Ascending aorta (tissue), 2 donors: ENCODE measurements at places on chromosomes 3 and 15. TPM values are rescaled to one million over a fixed set of nuclear protein-coding genes. Genes with fewer than 3 reads are reported as not detected.

- no peaks in the 10 kb centered on the region for H3K27me3 ChIP-seq
- no peak overlapping the region for H3K4me3 ChIP-seq
- DNase-seq, result no peak
- H3K27ac ChIP-seq, result no peak overlapping the region
Measured at GRCh38 chr3:33363113-33363800, 76.9 kb downstream of the UBP1 start.

- no peaks in the 10 kb centered on the region for H3K27me3 ChIP-seq
- H3K27ac ChIP-seq, result peak overlapping the region; percentile 35
- no peak for DNase-seq
- no peaks in the 10 kb centered on the region for H3K36me3 ChIP-seq
- H3K4me3 ChIP-seq, result no peak overlapping the region
- H3K4me1 ChIP-seq, result peaks cover 3% of the 10 kb centered on the region
Measured at GRCh38 chr3:104909198-104909597, 457.5 kb upstream of the ALCAM start.

GRCh38 chr3:141863491-141863890 lies 13.0 kb upstream of the ATP1B3 start:
- no peak overlapping the region for H3K27ac ChIP-seq
- H3K4me3 ChIP-seq, result no peak overlapping the region
- DNase-seq, result no peak
- H3K27me3 ChIP-seq, result no peaks in the 10 kb centered on the region
- no peaks in the 10 kb centered on the region for H3K36me3 ChIP-seq
- no peaks in the 10 kb centered on the region for H3K4me1 ChIP-seq

Gene MUC4
- total RNA-seq, result not detected

DNA sequence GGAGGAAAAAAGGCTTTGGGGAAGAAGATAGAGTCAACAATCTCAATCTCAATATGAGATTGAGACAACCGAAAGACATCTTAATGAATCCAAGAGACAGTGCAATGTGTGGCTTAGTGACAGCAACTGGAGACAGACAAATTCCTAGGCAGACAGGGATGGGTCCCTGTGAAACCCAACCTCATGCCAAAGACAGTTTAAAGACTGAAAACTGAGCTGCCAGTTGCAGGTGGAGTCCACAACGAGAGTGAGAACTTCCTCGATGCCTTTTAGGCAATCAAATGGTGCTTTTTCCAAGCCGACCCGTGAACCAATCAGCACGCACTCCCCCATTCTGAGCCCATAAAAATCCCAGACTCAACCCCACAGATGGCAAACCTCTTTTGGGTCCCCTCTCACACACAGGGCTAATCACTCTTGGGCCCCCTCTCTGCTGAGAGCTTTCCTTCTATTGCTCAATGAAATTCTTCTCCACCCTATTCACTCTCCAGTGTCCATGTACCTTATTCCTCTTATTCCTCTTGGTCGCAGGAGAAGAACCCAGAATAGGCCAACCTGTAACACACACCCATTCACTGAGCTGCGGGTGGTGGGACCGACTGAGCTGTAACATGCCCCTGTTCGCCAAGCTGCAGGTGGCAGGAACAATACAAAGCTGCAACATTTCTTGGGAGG lies 34.8 kb downstream of the ZMAT3 start:
- H3K4me3 ChIP-seq, result no peak overlapping the region
- no peaks in the 10 kb centered on the region for H3K36me3 ChIP-seq
- peaks cover 4% of the 10 kb centered on the region for H3K4me1 ChIP-seq
- H3K27me3 ChIP-seq, result no peaks in the 10 kb centered on the region
- H3K27ac ChIP-seq, result no peak overlapping the region

- H3K27me3 ChIP-seq, result no peaks in the 10 kb centered on the region
- H3K4me1 ChIP-seq, result no peaks in the 10 kb centered on the region
- H3K27ac ChIP-seq, result no peak overlapping the region
- H3K36me3 ChIP-seq, result no peaks in the 10 kb centered on the region
- no peak for DNase-seq
- H3K4me3 ChIP-seq, result no peak overlapping the region
Measured at GRCh38 chr3:195809291-195809785, 2.4 kb downstream of the MUC4 start.

Gene ZBTB20
- total RNA-seq, result 60.3 TPM

Gene CCDC80
- total RNA-seq, result 160 TPM

Gene GOLGA8T
- total RNA-seq, result 1.4 TPM

DNA sequence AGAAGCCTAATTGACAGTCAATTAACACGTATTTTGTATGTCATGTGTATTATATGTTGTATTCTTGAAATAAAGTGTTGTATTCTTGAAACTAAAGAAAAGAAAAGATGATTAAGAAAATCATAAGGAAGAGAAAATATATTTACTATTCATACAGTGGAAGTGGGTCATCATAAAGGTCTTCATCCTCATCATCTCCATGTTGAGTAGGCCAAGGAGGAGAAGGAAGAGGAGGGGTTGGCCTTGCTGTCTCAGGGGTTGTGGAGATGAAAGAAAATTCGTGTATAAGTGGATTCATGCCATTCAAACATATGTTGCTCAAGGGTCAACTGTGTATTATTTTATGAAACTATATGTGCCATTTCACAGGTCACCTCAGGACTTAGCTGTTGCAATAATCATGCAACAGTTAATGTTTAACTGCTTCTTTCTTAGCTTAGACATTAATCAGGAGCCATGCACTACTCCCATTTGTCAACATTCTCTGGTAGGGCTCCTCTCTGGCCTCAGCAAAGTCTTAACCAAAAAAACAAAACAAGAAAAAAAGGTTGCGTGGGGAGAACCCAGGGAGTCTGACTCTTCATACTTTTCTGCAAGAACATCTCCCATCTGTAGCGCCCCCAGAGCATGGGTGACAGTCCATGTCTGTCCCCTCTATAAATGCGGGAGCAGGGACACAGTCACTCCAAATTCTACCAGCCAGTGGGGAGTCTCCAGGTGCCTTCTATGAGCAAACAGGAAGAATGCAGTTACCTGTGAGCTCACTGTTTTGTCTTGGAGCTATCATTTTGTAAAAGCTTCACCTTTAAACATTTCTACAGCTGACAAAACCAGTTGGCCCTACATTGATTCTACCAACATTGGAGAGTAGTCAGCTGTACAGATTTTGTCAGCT lies 19.9 kb upstream of the LRRC2 start:
- DNase-seq, result no peak
- H3K36me3 ChIP-seq, result no peaks in the 10 kb centered on the region
- no peaks in the 10 kb centered on the region for H3K4me1 ChIP-seq
- H3K27ac ChIP-seq, result no peak overlapping the region
- no peaks in the 10 kb centered on the region for H3K27me3 ChIP-seq
- H3K4me3 ChIP-seq, result no peak overlapping the region

- H3K27ac ChIP-seq, result no peak overlapping the region
- no peak for DNase-seq
- no peaks in the 10 kb centered on the region for H3K27me3 ChIP-seq
- H3K4me1 ChIP-seq, result no peaks in the 10 kb centered on the region
- H3K36me3 ChIP-seq, result no peaks in the 10 kb centered on the region
Measured at GRCh38 chr3:25281732-25282126, 146.3 kb upstream of the RARB start.

DNA sequence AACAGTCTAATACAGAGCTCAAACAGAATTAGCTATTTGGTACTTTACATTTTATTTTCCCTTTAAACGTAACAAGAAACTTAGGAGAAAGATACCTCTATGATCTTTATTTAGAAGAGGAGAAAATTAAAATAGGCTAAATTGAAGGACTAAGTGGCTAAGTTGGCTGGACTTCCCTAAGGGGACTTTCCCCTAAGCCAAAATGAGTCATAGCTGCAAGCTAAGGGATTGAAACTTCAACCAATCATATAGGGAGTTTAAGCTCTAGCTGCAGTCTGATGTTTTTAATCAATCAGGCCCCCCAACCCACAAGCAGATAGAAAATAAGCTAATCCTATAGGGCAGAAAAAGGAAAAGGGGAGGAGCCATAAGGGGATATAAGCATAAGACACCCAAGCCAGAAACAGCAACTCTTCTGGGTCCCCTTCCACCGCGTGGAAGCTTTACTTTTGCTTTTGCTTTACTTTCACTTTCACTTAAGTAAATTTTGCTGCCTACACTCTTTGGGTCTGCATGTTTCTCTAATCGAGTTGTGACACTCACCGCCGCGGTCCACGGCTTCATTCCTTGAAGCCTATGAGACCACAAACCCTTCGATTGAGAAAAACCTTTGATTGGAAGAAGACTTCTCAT lies 1108.5 kb upstream of the EPHA6 start:
- no peaks in the 10 kb centered on the region for H3K4me1 ChIP-seq
- H3K27me3 ChIP-seq, result no peaks in the 10 kb centered on the region
- no peak overlapping the region for H3K27ac ChIP-seq
- H3K4me3 ChIP-seq, result no peak overlapping the region

DNA sequence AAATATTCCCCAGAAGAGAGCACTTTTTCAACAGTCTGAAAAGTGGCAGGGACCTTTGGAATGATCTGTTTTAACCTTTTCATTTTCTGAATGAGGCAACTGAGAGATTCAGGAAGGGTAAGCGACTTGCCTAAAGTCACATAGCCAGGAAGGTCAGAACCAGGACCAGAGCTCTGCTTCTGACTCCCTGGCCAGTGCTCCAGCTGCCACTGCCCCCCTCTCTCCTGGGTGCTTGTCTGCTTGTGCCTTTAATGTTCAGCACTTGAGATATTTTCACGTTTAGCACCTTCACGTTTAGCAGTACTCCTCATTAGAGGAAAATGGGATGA lies 68.3 kb downstream of the SMAD3 start:
- H3K4me3 ChIP-seq, result no peak overlapping the region
- no peak for DNase-seq
- H3K36me3 ChIP-seq, result no peaks in the 10 kb centered on the region
- peaks cover 57% of the 10 kb centered on the region for H3K4me1 ChIP-seq

DNA sequence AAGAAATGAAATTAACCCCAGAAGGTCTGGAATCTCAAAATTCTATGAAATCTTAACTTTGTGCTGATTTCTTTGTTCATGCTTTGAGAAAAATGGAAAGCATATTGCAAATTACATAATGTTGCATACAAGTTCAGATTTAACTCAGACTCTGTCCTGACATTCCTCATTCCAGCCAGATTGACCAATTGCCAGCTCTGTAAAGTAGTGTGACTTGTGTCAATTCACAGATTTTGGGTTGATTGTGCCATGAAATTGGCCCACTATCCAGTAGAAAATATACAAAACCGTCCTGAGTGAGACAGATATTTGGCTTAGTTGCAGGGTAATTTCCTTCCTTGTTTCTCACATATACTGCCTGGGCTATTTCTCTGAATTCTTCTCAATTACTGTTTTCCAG lies 1312.6 kb downstream of the ROBO1 start:
- H3K4me3 ChIP-seq, result peak overlapping the region; percentile 15
- H3K4me1 ChIP-seq, result no peaks in the 10 kb centered on the region
- no peaks in the 10 kb centered on the region for H3K36me3 ChIP-seq
- peak overlapping the region; percentile 31 for H3K27ac ChIP-seq

DNA sequence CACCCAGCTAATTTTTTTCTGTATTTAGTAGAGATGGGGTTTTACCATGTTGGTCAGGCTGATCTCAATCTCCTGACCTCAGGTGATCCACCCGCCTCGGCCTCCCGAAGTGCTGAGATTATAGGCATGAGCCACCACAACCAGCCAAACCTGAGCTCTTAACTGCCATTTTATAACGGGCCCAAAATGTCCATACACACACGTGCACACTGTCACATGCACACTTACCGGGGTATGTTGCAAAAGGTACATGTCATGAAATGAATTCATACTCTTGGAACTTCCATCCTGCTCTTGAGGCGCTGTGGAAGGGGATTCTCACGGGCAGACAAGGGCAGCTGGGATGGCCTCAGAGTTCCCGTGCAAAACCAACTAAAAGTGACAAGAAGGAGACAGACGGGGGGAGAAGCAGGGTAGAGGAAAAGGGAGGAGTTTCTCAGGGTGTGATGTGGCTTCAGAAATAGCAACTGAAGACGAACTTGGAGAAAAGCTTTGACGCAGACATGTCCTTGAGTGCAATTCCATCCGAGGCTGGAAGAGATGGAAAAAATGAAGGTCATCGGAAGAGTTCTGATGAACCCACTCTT lies 110.9 kb downstream of the BDH1 start:
- no peaks in the 10 kb centered on the region for H3K27me3 ChIP-seq
- no peak for DNase-seq
- H3K27ac ChIP-seq, result no peak overlapping the region
- no peak overlapping the region for H3K4me3 ChIP-seq

DNA sequence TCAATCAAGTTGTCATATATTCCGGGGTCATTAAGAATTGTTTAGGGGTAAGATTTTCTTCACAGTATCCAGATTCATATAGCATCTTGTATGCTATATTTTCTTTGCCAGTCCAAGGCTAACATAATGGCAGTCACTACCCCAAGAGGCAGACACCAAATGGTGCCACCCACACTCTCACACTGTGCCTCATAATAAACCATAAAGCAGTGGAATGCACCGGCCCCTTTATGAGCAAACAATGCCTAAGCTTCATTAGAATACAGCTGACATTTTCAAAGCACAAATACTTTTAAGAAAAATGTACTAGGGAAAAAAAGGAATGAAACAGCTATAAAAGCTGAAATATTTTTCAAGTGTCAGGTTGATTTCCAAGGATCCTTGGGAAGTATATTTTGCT lies 121.6 kb downstream of the TFDP2 start:
- peak overlapping the region; percentile 52 for H3K4me3 ChIP-seq
- DNase-seq, result no peak
- peaks cover 4% of the 10 kb centered on the region for H3K4me1 ChIP-seq
- no peak overlapping the region for H3K27ac ChIP-seq

Gene SERPINI2
- not detected for total RNA-seq
